ENCODE measurements at places on chromosomes 1 and 21.

GRCh38 chr1:116725798-116726197 lies 28.4 kb upstream of the CD2 start:
- no peak for DNase-seq

DNA sequence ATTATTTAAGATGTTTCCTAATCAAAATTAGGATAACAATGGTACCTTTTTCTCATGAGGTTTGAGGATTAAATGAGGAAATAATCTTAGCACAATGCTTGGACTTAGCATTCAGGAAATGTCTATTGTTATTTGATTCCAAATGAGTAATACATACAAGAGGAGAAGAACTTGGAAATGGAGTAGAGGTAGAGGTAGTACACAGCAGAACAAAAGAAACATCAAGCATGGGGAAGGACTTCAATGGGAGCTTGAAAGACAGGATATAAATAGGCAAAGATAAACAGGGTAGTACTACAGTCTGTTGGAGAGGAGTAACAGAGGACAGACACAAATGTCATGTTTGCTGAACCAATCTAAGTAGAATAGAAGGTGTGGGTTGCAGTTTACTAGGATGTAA lies 59.5 kb upstream of the RGS2 start:
- DNase-seq: no peak

DNA sequence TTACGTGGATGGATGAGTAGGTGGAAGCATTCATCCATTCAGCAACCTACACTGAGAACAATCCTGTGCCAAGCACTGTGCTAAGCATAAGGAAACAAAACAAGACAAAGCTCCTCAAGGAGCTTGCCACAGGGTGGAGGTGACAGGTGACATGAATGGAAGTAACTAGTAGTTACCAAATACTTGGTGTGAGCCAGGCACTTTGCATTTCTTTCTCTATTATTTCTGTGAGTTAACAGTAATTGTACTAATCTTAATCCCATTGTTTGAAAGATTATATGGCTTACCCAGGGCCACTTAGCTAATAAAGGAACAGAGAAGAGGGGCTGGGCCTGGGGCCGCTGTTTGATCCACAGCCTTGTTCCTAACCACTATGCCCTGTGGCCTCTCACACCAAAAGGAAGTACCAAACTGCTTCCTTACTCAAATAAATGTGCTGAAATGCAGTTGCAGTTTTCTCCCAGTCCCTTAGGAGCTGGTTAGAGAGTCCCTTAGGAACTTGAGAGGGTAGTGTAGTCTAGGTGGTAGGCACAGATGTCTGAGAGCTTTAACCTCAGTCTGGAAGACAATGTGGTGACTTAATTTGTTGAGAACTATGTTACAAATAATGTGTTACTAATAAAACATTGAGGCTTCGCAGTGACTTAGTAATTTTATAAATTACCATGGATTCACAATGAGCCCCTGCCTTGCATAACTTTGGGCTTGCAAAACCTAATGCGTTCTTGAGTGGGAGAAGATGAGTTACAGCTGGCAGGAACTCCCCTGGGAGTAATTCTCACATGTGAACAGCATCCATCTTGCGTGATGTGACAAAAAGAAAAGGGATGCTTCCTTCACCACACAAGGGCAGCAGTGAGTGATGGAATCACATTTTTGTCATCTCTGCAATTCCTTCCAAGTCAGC lies 69.8 kb downstream of the MPZL1 start:
- DNase-seq: no peak

DNA sequence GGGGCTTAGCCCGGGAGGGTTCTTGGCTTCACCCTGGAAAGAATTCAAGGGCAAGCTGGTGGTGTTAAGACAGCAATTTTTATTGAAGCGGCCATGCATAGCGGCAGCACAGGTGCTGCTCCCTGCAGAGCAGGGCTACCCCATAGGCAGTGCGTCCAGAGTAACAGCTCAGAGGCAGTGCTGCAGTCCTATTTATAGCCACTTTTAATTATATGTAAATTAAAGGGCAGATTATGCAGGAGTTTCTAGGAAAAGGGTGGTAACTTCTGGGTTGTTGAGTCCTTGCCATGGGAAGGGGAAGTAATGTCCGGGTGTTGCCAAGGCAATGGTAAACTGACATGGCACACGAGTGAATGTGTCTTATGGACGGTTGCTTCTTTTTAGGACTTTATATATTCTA lies 57.0 kb downstream of the VPS26C start:
- DNase-seq: no peak

DNA sequence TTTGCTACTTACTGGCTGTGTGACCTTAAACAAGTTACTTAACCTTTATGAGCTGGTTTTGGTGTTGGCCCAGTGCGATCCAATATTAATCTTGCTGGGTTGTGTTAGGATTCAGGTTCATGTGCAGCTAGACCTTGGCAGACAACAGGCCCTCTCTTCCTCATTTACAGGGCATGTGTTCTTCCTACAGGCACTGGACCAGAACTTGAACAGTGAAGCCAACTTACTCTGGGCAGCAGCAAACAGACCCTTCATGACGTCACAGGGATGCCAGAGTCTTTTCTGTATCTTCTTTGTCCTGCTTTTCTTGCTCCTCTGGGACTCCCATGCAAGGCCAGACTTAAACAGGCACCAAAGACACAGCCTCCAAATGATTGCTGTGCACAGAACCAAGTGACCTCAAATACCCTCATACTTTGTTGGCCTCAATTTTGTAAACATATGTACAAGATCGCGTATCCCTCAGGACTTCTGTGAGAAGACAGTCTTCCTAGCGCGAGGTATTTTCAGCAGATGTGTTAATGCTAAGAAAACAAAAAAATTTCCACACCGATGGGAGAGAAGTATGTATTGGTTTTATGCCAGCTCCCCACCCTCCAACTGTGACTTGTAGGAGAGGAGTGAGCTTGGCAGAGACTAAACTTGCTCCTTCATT lies 73.7 kb downstream of the URB2 start:
- DNase-seq: no peak

GRCh38 chr21:33981391-33982101 lies 65.9 kb upstream of the ATP5PO start:
- no peak for DNase-seq
